Activated naive CD4-positive, alpha-beta T cell (primary cell): ENCODE measurements at places on chromosomes 6 and 20.

GRCh38 chr6:106885679-106886078 is 88.8 kb downstream of the CD24 start:
- no peak for DNase-seq

DNA sequence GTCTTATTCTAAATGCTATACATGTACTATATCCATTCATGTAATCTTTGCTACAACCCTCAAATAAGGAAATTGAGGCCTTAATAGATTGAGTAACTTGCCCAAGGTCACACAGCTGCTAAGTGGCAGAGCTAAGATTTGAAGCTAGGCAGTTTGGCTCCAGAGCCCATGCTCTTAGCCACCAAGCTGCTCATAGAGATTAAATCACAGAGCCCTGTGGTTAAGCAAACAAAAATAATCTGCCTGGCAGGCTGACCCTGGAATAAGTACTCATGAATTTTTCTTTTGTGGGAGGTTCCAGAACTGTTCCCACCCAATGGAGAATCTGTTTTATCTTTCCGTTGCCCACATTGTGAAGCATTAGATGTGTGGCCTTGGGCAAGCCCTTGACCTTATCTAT is 7.4 kb downstream of the AAR2 start:
- DNase-seq = no peak

DNA sequence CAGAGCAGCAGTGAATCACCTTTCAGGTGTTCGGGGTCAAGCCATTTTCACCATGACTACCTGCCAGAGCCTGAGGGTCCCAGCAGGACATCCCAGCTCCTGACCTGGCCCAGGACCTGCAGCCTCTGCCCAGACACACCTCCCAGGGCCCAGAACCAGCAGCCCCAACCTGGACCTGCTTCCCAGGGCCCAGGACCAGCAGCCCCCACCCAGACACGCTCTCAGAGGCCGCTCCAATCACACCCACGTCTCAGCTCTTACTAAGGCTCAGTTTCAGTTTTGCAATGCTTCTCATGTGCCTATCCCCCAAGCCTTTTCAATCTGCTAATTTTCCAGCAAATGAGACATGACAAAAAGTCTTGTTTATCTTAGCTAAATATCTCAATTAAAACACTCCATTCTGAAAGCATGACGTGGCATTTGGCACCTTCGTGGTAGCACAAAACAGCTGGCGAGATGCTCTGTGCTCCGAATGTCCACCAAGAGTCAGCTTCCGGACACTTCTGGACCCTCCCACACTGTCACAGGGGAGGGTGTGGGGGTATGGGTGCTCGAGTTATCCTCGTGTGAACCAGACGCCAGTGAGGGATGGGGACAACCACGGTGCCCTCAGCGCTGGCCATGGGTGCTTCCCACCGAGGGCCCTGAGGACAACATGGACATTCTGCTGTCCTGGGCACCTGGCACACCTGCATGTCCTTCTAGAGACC is 253.2 kb downstream of the DLL1 start:
- DNase-seq = no peak

DNA sequence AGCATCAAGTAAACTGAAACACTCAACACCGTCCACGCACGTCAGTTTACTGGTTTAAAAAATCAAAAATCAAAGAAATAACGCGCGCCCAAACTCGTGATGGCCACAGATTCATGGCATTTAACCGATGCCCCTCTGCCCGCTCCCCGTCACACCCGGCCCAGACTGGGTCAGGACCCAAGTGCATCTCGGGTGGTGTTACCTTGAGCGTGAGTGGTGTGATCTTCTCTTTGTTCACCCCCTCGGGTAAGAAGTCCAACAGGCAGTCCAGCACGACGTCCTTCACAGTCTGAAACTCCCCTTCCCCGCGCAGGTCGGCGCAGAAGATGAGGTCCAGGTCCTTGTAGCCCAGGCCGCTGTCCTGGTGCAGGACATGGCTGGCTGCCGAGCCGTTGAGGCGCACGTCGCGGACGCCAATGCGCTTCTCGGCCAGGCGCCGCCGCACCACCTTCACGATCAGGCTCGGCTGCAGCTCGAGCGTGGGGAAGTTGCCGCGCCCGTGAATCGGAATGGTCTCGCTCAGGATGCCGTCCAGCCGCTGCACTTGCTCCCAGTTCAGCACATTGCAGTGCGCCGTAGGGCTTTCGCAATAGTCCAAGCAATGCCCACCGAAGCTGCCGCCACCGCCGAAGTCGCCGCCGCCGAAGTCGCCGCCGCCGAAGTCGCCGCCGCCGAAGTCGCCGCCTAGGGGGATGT is 945 bp downstream of the TENT5A start:
- DNase-seq = peak; percentile 25

DNA sequence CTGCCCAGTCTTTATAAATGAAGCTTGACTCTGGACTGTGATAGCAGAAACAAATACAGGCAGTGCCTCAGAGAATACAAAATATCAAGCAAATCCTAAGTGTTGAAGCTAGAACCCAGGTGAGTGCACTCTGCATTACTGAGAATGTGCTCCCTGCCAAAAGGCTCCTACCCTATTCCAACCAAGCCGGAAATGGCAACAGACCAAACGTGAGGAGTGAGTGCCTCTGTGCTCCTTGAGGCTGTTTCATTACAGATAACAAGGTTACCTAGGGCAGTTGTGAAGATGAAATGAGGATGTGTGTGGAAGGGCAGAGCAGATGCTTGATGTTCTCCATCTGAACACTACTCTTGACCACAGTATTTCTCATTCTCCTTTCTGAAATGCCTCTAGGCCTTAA is 29.3 kb downstream of the SSR1 start:
- DNase-seq = no peak

GRCh38 chr20:14410869-14411555 is 73.6 kb upstream of the FLRT3 start:
- no peak for DNase-seq

GRCh38 chr6:33124525-33124901 is 48.7 kb downstream of the HLA-DPB1 start:
- no peak for DNase-seq

GRCh38 chr20:40197691-40198090 is 491.3 kb downstream of the MAFB start:
- DNase-seq = no peak

GRCh38 chr6:51213811-51214210 is 395.1 kb downstream of the TFAP2B start:
- DNase-seq = no peak

- DNase-seq = no peak
These were observed 84.2 kb upstream of the PCSK2 start for GRCh38 chr20:17142666-17143065.

- no peak for DNase-seq
These were observed 134.2 kb downstream of the MRPL14 start for GRCh38 chr6:43992783-43993644.

DNA sequence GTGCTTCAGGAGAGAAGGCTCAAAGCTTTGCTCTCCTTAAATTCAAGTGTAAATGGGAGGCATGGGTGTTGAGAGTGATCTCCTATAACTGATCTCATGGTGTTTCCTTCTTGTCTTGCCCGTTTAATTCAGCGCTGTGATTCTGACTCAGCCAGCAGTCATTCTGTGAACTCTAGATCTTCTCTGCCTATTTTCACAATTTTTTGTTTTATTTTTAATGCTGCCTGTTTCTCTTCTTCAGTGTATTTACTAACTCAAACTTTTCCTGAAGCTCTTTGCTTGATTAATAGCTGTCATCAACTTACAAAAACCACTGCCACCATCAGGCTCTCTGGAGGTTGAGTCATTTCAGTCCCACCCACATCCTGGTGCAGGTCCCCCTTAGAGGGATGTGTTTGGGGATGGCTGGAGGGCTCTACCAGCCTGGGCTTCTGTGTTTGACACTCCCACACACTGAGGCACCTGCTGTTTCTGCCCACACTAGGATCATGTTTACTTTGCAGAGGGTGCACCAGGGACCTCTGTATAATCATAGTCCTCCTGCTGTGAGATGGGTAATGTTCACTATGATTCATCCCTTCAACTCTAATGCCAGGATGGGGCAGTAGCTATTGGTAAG is 94.0 kb downstream of the SHLD1 start:
- DNase-seq = no peak

- DNase-seq = no peak
These were observed 55.0 kb downstream of the PPP1R3G start for GRCh38 chr6:5139828-5140771.

DNA sequence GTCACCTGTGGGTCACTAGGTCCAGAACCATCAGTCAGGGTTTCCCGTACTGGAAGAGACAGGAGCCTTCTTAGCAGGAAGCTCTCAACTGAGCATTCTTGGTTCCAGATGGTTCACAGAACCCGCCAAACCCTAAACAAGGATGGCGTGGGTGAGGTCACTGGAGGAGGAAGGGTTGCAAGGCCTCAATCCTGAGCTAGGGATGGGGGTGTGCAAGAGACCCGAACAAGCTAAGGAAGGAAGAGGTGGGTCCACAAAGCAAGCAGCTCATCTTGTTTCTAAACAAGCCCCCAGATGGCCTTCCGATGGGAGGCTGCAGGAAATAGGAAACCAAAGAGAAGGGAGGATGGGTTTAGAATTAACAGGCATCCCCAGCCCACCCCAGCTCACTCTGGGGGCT is 92.7 kb downstream of the PREX1 start:
- DNase-seq = no peak

DNA sequence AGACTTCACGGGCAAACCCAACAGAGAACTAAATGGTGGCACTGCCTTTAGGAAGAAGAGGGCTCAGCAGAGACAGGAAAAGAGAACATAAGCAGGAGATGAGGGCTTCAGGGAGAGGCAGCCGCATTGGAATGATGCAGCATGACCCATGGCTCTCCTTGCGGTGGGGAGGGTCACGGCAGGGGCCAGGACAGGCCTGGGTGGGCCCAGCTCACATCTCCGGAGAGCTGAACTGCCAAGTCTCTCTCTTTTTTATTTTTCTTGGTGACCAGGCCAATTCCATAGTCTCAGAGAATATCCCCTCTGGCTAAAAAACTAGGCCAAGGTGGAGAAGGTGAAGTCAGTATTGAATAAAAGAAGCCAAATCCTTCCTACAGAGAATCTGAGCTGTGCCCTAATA is 77.5 kb upstream of the TRAF3IP2 start:
- DNase-seq = no peak

DNA sequence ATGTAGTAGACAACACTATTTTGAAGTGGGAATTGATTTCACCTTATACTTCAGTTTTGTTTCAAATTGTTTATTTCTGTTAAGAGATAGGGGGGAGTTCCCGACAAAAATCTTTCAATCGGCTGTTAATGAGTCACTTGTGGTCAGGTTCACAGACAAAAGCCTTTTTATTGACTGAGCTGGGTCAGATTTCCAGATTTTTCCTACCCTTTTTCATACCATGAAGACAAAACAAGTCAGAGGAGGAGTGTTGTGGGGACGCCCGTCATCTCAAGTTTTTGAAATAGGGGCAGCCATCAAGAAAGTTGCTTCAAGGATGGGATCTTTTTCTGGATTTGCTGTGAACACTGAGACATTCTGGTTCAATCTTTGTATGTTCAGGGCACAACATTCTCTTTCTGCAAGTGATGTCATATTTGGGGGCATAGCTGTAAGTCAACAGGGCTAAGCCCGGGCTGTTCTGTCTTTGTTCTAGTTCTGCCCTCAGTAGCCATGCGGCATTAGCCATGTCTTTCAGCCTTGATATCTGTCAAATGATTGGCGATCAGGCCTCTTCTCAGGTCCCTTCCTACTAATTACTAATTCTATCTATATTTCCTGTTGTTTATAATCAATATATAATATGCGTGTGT is 496.0 kb upstream of the MARCKS start:
- DNase-seq = no peak

GRCh38 chr20:56928007-56928406 is 298.9 kb downstream of the TFAP2C start:
- no peak for DNase-seq

DNA sequence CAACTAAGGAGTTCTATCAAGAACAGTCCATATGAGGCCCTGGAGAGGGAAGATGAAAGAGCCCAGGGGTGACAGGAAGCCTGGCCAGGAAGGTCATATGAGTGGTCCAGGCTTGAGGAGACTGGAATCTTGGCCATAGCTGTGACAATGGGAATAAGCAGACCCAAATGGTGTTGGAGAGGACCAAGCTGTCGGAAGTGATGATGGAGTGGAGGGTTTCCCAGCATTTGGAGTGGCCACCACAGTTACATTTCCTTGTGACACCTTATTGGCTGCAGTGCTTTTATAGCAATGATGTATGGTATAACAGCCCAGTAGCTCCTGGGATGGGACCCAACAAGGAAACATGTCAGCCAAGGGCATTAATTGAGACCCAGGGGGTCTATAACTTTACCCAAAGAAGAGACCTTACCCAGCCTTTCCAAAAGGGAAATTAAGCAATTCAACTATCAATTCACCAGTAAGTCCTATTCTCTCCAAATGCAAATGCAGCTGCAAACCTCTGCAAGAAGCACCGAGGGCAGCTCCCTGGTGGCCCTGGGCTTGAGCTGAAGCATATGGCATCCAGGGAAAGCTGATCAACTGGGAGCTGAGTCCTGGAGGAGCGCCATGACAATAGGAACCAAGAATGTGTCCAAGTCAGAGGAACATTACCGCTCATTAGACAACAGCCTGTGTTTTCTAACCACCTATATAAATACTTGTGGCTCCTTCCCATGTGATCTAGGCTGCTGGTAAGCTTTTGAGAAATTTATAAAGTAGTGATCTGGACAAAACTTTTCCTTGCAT is 219.4 kb downstream of the SOD2 start:
- no peak for DNase-seq
